ENCODE measurements at places on chromosomes 16 and 17.

DNA sequence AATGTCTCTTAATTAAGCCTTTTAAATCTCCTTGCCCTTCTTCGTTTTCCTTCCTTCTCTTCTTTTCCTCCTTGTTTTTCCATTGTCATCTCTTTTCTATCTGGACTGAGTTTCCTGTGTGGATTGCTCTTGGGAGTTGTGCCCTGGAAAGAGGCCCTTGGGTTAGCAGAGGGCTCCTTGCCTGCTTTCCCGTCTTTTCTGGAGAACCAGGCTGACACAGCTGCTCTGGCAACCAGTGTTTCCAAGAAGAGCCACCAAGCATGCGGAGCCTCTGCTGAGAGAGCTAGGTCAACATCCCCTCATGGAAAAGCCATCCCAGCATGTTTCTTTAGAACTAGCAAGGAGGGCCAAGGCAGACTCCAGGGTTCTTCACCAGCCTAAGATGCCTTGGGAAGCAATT, 75.4 kb downstream of the HLF start:
- DNase-seq = no peak

- no peak for DNase-seq
Measured at GRCh38 chr16:11432856-11433395, 87.7 kb downstream of the RMI2 start.

GRCh38 chr16:57264950-57265371, 19.5 kb downstream of the PLLP start:
- DNase-seq = no peak

DNA sequence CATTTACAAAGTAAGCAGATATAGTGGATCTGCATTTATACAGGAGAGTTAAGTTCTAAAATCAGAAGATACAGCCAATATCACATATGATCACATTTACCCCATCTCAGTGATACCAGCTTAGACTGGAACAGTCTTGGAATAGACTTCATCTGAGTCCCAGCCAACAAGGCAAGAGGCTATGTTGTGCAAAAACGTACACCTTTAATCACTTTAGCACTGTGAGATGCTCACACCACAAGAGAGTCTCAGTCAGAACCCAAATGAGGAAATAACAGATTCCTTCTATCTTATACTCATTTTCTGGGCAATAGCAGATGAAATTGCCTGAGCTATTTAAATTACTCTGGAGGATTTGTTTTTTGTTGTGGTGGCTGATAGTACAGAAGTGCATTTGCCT, 145.6 kb downstream of the ANKFN1 start:
- DNase-seq = no peak

DNA sequence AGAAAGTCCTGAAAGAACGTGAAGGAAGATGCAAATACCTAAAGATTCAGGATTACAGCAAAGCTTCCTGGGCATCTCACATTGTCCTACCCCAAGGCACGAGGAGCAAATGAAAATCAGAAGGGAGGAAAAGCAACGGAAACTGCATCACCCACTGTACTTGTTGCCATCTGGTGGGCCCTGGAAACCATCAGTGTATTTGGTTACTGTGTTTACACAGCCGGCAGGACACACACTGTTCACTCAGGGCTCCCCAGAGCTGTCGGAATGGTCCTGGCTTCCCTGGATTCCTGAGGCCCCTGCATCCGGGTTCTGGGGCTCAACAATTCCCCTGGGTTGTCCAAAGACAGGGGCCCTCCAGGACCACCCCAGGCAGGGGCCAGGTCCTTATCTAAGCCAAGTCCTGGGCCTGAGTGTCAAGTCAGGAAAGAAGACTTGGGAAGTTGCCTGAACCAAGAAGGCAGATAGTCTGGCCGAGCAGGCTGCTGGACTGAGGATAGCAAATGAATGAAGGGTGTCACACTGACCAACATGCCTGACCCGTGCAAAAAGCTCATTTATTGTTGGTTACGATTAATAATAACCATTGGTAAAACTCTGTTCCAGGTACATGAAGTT, 52.8 kb downstream of the SOX9 start:
- DNase-seq = peak; percentile 92

GRCh38 chr17:5558815-5559785, 25.2 kb downstream of the NLRP1 start:
- DNase-seq = no peak

GRCh38 chr17:74737299-74738050, 419 bp downstream of the RAB37 start:
- no peak for DNase-seq

- DNase-seq = no peak
Measured at GRCh38 chr16:66455970-66456369, 28.9 kb downstream of the BEAN1 start.

DNA sequence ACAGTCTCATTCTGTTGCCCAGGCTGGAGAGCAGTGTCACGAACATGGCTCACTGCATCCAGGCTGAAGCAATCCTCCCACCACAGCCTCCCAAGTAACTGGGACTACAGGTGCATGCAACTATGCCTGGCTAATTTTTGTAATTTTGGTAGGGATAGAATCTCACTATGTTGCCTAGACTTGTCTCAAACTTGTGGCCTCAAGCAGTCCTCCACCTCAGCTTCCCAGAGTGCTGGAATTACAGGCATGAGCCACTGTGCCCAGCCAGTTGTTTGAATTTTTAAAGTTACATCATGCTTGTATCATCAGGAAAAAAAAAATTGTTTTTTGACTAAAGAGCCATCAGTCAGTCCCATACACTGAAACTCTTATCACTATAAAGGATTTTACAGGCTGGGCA, 17.1 kb upstream of the VPS4A start:
- DNase-seq = no peak

GRCh38 chr16:73067671-73068540, 20.0 kb upstream of the ZFHX3 start:
- DNase-seq = no peak

DNA sequence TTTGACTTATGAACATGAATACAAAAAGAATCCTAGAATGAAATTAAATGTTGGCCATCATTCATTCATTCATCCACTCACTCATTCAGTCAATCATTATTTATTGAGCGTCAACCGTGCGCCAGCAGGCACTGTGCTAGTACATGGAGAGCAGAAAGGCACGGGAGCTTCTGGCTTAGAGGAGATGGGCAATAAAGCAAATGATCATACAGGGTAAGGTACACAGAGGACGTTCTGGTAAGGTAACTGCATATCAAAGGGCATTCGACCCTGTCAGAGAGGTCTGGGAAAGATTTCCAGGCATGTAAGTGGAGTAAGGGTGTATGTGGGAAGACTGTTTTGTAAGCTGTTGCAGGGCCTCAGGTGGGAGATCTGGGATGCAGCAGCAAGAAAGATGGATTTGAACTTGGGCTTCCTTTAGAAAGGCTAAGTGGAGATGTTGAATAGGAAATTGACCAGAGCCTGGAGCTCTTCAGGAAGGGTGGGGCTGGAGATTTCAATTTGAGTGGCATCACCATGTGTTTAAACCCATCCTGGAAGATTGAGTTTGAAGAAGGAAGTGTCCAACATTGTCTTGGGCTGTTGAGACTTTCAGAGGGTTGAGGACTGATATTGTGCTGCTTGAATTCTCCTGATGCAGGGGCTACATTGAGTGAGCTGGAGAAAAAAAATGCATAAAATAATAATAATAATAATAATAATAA, 2.8 kb upstream of the MSI2 start:
- no peak for DNase-seq

DNA sequence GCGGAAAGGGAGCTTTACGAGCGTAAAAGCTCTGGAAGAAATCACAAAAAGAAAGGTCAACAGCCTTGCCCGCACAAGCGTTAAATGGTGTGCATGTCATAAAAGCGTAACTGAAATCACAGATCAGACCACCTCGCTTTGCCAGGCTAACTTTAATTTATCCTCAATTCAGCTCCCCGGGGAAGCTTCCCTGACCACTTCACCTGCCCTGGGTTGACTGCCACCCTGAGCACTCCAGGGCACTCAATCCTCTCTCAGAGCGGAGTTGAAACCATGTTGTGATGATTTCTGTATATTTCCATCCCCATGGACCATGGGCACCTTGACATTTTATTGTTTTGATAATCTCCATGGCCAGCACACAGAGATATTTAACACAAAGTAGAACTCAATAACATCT, 16.1 kb upstream of the NAGS start:
- no peak for DNase-seq

DNA sequence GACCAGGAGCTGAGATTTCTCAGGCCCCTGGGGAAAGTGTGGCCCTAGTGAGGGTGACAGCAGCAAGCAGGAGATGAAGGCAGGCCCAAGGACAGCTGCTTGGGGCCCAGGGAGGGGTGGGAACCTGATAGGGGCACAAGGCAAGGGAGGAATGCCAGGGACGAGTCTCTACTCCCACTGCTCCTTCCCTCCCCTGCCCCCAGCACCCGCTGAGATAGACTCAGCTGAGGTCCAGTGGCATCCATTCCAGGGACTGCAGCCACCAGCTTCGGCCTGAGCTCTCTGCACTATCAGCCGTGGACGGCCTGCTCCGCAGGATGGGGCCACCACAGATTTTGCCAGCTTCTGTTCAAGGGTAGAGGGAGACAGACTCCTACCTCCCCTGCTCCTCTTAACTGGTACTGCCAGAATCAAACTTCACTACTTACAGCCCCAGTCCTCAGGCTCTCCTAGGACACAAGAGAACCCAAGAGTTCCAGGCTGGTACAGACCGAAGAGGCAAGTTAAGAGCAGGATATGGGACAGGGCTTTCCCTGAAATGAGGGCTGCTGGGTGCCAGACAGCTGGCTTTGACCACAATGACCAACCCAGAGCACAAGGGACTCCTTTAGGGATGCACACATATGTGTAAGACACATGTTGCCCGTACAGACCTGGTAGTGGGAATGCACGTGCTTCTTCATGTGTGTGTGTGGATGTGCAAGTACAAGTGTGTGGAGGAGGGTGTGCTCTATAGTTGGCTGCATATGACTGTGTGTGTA, 5.5 kb downstream of the CACNB1 start:
- no peak for DNase-seq

DNA sequence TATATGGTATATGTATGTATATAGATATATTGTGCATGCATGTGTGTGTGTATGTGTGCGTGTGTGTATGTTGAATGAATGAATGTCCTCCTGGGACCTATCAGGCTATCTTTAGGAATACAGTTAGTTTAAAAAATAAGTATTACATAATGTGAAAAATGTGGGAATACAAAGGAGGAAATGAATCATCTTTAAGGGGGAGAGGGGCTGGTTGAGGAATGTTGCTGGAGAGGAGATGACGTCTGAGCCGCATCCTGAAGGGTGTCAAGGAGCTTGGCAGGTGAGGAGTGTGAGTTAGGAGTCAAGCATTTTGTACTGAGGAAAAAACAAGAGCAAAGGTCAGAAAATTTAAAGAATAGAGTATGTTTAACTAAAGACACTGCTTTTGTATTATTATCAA, 62.4 kb upstream of the NLK start:
- DNase-seq = no peak

DNA sequence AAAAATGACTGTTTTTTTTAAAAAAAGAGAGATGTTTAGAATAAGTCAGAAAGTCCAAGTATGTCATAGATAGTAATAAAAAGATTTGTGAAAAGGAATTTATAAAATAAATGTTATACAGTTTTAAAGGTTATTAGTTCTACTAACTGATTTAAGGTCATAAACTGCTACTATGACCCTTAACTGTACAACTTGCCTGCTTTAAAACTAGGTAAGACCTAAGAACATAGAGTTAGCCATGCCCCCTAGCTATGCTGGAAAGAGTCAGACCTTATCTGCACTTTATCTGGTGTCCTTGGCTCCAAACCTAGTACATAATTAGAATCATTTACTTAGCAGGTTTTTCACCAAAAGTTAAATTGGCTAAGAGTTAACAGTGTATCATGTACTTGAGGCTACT, 23.5 kb upstream of the SLC6A2 start:
- DNase-seq = no peak

- DNase-seq = no peak
Measured at GRCh38 chr17:1362964-1363363, 37.1 kb downstream of the YWHAE start.

- DNase-seq = peak; percentile 2
Measured at GRCh38 chr16:72099377-72099818, 5.8 kb downstream of the DHX38 start.

DNA sequence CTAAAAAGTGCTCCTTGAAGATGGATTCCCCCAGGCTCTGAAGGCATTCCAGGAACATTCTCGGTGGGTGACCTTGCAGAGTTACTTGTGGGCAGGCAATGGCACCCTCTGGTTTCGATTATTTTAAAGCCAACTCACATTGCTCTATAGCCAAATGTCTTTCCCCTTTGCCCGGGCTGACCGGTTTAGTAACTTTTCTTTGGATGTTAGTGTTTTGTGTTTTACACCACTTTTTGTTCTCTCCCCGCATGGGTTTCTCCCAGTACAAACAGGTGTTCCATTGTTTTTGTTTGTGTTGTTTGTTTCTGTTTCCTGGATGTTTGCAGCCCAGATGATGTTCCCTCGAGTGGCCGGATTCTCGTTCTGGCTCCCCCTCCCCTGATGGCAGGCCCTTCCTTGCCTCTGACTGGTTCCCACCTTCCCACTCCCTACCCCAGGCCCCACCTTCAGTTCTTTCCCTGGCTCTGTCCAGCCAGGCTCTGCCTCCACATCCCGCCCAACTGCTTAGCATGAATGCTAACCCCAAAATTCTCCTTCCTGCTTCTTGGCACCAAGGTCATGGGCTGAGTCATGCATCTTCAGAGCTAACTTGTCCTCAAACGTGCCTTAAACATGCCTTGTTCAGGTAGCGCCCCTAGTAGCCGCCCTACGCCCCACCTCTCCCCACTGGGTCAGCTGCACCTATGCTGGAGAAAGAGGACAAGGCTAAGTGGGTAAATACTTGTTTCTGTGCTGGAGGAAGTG, 40.6 kb downstream of the ELAC2 start:
- DNase-seq = no peak

GRCh38 chr17:2002767-2003329, 22.3 kb downstream of the RTN4RL1 start:
- no peak for DNase-seq

GRCh38 chr17:7894866-7895265, 6.3 kb downstream of the CHD3 start:
- no peak for DNase-seq

GRCh38 chr17:13560935-13561334, 40.8 kb downstream of the HS3ST3A1 start:
- no peak for DNase-seq
